Pons (tissue), 1 donor: ENCODE measurements at places on chromosomes 2 and 18.

GRCh38 chr18:12308386-12309100, 502 bp downstream of the TUBB6 start:
- DNase-seq = no peak

DNA sequence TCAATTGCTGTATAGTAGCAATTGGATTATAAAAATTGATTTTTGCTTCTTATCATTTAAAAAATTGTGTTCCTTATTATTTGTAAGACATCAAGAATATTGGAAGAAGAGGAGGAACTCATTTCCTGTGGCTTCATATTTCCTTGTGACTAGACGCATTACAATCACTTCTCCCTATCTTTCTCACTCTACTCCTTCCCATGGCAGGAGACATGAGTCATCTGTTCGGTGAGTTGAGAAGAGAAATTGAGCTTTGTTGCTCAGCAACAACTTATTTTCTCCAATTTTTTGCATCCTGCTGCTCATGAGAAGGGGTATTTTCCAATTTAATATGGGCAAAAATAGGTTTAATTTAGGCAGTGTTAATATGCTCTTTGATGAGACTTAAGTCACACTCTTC, 1783.9 kb downstream of the SUCLG1 start:
- no peak for DNase-seq

DNA sequence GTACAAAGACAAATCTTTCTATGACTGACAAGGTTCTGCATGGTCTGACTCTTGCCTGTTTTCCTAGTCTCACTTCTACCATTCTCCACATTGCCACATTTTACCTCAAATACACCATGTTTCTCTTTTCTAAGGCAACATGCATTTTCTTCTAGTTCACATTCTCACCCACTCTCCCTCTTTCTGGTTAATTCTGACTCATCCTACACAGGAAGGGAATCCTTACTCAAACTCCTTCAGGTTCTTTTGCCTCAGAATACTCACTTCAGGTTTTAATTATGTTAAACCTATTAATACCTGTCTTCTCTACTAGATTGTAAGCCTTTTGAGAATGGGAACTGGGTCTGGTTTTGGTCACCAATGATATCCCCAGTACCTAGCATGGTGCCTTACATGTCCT, 47.2 kb downstream of the MAP2 start:
- DNase-seq = no peak

- DNase-seq = no peak
Measured at GRCh38 chr2:175619179-175620045, 382.7 kb downstream of the LNPK start.

GRCh38 chr18:46625069-46625468, 32.0 kb downstream of the LOXHD1 start:
- no peak for DNase-seq
